Aorta (tissue), 5 donors: ENCODE measurements at places on chromosomes 3 and 15.
A peak's percentile ranks its signal among the peaks of the same experiment; 100 is the strongest.

DNA sequence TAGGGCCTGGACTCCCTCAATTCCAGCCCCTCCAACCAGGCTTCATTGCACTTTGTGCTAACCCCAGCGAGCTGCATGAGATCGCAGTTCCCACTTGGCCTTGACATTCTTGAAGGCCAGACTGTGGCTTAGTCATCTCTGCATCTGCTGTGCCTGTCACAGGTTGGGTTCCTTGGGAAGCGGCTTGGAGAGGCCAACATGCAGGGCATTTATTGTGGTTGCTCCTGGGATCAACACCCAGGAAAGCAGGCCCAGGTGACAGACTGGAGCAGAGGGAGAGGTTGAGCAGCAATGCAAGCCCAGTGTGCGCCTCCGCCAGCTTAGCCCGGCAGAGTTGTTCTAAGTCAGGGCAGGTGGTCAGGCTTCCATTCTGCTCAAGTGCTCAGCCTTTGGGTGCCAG is 10.5 kb downstream of the ABCF3 start:
- DNase-seq, result no peak

GRCh38 chr3:51350751-51351150 is 34.3 kb upstream of the MANF start:
- no peak for DNase-seq

GRCh38 chr15:93164409-93164808 is 75.4 kb upstream of the RGMA start:
- DNase-seq, result no peak

DNA sequence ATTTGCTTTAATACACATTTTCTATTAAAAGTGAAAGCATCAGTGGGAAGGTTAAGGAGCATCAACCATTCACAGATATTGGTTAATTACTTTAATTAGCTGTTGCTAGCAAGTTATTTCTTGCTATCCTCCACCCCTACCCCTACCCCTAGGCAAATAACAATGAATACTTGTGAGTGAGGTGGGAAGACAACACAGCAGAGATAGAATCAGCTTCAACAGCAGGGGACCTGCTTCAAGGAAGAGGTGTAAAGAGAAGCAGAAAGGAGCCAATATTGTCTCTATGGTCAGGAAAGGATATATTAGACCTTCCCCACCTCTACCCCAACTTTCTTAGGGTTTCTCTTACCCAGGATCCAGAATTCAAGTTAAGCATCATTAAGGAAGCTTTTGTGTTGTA is 149.4 kb downstream of the SNRK start:
- no peak for DNase-seq

GRCh38 chr15:39961051-39961450 is 27.1 kb downstream of the EIF2AK4 start:
- DNase-seq, result no peak

DNA sequence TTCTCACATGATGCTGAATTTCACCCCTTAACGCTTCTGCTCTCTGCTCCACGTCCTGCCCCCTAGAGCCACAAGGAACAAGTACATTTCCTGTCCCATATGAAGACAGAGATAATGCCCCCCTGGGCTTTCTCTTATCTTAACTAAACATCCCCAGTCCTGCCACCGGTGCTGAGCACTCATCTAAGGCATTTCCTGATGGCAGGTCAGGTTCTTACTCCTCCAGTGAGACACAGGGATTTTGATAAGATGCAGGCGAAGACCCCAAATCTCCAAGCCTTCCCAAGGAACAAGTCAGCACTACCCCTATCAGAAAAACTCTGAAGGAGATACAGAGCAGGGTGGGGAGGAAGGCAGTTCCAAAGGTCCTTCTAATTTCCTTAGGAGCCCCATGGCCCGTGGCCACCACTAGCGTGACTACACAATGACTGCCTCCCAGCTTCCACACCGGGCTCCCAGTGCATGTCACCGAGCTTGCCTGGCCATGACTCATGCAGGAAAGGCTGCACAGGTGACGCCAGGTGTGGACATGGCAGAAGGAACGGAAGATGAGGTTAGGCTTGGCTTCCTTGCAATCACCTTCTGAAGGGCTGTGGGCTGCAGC is 152.9 kb downstream of the XXYLT1 start:
- no peak for DNase-seq

DNA sequence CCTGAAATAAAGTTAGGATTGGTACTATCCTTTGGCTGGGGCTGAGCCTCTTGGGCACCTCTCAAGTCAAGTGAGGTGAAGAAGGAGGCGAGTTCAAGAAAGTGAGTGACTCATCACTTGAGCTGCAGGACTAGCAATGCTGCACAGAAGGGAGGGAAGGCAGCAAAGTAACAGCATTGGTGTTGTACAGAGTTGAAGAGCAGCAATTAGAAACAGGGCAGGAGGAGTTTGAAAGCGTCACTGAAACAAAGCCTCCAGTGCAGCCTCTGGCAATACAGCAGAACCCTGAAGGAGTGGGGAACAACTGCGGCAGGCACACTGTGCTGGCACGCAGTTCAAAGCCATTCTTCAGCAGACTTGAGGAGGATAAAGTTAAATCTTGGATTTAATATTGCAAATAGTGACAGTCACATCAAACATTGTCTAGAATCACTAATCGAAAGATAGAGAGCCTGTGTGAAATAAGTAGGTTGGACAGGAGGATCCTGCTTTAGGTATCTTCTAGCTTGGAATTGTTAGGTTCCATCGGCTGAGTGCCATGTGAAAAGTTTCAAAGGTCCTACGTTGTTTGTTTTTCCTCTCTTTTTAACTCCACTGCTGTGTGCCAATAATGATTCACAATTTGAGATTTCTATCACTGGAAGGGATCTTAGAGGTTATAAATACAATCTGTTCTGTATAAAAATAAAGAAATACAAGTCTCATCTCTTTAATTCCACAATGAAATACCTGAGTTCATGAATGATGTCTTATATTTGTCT is 479.8 kb downstream of the NAALADL2 start:
- peak; percentile 50 for DNase-seq
